Globus pallidus (tissue), 1 donor: ENCODE measurements at places on chromosomes 12 and 14.

GRCh38 chr12:48339442-48340117 is 11.1 kb downstream of the ZNF641 start:
- DNase-seq = no peak

GRCh38 chr12:118144499-118144898 is 8.6 kb downstream of the PEBP1 start:
- no peak for DNase-seq

- DNase-seq = peak; percentile 42
These were observed 222.7 kb downstream of the MSRB3 start for GRCh38 chr12:65501093-65501621.

DNA sequence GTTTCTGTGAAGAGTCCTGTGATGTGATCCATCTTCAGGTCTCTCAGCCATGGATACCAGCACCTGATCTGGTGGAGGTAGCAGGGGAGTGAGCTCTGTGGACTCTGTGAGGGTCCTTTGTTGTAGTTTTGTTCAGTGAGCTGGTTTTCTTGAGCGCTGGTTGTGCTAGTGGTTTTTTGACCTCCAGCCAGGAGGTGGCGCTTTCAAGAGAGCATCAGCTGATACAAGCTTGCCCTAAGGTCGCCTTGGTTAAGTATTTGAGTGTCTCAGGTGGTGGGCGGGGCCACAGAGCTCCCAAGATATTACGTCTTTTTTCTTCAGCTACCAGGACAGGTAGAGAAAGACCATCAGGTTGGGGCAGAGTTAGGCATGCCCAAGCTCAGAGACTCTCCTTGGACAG is 139.7 kb downstream of the TTLL5 start:
- DNase-seq = no peak

GRCh38 chr12:64082116-64082515 is 140.0 kb downstream of the KICS2 start:
- DNase-seq = no peak

DNA sequence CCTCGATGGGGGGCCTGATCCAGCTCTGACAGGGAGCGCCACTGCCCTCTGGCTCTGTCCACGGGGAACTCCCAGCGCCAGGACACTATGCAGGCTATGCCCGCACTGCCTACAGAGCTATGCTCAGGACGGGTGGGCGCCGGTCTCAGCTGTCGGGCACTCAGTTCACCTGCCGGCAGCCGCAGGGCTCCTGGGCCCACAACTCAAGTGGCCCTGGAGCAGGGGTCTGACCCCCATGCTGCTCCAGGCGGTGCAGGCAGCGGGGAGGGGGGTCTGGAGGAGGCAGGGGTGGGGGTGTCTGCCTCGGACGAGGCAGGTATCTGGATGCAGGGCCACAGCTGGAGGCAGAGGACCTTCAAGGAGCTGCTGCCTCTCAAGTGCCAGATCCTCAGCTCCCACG is 28.5 kb upstream of the NUDT14 start:
- no peak for DNase-seq

- DNase-seq = no peak
These were observed 18.5 kb downstream of the DICER1 start for GRCh38 chr14:95138876-95139275.

DNA sequence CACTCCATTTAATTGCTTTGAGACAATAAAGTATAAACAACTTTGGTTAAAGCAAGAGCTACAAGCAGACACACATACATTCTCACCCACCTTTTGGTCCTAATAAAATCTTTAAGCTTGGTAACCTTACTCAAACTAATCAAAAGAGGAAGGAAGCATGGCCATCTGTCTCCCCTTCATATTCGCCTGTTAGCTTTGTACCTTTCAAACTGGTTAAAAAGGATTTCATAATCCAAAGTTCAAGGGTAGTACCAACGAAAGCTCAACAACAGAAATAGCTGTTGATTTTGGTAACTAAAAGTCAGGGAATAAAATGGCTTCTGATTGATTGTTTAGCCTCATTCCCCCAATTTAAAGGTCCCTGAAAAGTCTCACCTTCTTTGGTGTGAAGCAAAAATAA is 456.9 kb downstream of the BCAT1 start:
- no peak for DNase-seq

DNA sequence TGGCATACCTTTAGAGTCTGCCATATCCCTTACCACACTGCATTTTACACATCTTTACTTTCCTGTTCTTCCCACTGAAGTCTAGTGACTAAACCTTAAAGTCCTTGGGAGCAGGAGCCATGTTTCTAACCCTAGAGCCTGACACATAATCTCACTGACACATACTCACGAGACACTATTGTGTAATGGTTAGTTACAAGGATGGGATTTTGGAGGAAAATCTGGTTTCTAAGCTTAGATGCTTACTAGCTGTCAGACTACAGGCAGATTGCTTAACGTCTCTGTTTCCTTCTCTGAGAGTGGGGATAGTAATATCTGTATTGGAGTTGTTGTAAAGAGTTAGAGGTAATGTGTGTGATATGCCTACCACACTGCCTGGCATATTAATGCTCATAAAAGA is 6.2 kb upstream of the DYRK4 start:
- no peak for DNase-seq

DNA sequence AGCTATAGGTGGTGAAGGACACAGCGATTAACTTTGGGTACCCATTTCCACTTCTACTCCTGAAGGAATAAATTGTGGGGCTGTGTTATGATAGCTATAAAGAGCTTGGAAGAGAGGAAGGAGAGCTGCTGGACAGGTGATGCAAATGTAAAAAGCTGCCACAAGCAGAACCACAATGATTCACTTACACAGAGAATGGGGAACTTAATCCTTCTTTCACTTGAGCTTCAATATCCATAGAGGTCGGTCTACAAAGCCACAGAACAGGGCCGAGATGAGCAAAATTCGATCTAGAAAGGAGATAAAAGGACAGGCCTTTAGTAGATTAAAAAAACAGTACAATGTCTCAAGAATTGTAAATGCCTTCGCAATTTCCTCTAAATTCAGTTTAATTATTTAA is 831.1 kb downstream of the LRFN5 start:
- no peak for DNase-seq

GRCh38 chr12:39372929-39373328 is 70.0 kb downstream of the KIF21A start:
- DNase-seq = no peak

- no peak for DNase-seq
These were observed 9.3 kb upstream of the FUT8 start for GRCh38 chr14:65403231-65403630.
